ENCODE measurements at places on chromosomes 4 and X.
A peak's percentile ranks its signal among the peaks of the same experiment; 100 is the strongest.

GRCh38 chr4:83851261-83852084, 315.6 kb downstream of the GPAT3 start:
- DNase-seq = no peak

DNA sequence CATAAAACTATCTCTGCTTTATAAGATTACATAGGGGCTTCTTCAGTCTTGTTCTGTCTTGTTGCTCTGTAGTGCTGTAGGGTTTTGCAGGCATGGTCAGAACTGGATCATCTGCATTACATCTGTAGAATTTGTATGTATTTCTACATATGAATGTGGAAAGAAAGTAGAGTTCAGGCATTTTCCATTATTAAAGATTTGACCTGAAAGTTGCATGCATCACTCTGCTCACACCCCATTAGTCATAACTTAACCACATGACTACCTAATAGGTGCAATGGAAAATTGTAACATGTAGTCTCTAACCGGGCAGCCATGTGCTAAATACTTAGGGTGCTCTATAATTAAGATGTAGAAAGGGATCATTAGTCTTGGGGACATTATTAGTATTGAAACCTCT, 45.7 kb upstream of the AGA start:
- no peak for DNase-seq

DNA sequence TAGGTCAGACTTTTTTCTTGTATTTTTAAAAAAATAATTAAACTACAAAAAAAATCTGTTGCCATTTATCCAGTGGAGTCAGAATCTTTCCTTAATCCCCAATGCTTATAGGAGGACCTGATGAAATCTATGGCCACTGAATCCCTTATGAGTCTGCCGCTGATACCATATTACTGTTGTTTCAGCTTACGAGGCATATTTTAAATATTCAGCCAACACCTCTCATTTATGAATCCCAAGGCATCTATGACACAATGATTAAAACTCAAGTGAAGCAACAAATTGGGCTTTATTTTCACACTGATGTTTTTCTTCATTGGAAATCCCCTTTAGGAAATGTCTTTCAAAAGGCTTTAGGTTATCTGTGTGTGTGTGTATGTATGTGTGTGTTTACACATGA, 137.8 kb upstream of the PUDP start:
- no peak for DNase-seq

DNA sequence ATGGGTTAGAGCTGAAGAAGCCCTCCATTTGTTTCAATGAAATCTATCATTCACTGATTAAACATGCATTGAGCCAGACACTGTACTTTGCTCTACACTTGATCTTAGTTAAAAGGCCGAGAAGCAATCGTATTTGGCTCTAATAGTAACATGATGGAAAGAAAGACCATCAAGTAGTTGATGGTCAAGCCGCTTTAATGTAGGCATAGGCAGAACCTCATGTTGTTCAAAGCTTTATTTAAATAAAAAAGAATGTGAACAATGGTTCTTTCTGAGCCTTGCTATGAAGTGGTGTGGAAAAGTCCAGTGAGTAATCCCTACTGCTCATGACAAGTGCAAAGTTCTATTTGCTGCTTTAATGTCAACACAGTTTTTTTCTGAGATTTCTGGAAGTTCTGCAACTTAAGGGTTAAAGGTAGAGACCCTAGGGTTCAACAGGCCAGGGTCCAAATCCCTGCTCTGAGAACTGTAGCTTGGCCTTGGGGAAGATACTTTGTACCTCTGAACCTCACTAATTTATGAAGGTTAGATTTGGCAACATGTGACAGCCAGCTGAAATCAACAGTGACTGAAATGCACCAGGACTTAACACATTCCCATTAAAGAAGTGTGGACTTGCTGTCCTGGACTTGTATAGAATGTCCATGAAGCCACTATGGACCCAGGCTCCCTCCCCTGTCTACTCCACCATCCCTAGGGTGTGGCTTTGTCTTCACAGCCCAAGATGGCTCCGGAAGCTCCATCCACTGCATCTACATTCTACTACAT, 17.9 kb upstream of the LAP3 start:
- DNase-seq = no peak

GRCh38 chrX:13428053-13428786, 108.4 kb upstream of the ATXN3L start:
- DNase-seq = no peak

- no peak for DNase-seq
Observed at GRCh38 chrX:34893741-34894140, 48.9 kb upstream of the FAM47B start.

- DNase-seq = no peak
Observed at GRCh38 chr4:8644461-8644891, 51.9 kb downstream of the CPZ start.

DNA sequence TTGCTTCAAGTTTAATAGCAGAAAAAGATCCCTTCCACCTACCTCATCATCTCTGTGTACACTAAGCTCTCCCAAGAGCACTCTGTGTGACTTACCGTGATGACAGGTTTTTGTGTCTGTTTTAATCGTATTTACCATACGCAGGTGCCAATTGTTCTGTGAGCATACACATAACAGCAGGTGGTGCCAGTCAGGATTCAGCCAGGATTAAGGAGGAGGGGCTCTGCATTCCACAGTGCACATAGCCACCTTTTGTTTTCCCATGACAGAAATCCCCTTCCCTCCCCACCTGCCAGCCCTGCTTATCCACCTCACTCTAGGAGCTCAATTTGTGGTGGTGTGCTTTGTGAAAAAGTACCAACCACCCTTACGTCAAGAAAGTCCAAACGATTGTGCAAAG, 14.8 kb downstream of the ANK2 start:
- DNase-seq = no peak

- DNase-seq = peak; percentile 57
Observed at GRCh38 chrX:66015900-66016689, 23.8 kb downstream of the VSIG4 start.

- DNase-seq = no peak
Observed at GRCh38 chr4:16537926-16538325, 311.7 kb upstream of the TAPT1 start.
